ENCODE measurements at places on chromosomes 3 and 15. TPM values are rescaled to one million over a fixed set of nuclear protein-coding genes. Genes with fewer than 3 reads are reported as not detected.

Gene WDR82
- total RNA-seq: 61.9 TPM

Gene PRKCD
- total RNA-seq: 78.4 TPM

- no peak for DNase-seq
Observed at GRCh38 chr15:59304034-59304795, 68.5 kb downstream of the MYO1E start.

GRCh38 chr3:55752911-55753310 lies 265.8 kb upstream of the WNT5A start:
- no peak for DNase-seq

GRCh38 chr3:61901986-61902385 lies 340.6 kb downstream of the PTPRG start:
- DNase-seq: no peak
